Anterior cingulate cortex (tissue), 58 donors: ENCODE measurements at places on chromosomes 2 and 18.

DNA sequence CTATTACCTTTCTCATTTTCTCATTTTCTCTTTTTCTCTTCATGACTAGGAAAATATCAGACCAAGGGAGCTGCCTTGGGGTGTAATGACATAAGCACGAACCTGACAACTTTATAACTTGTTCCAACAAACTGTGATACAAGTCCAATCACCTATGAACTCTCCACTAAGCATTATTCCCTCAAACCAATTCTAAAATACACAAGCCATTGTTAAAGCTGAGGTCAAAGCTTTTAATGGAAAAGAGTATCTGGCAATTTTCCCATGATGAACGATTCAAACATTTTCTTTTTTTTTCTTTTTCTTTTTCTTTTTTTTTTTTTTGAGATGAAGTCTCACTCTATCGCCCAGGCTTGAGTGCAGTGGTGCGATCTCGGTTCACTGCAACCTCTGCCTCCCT, 48.4 kb upstream of the NARS1 start:
- DNase-seq: no peak

DNA sequence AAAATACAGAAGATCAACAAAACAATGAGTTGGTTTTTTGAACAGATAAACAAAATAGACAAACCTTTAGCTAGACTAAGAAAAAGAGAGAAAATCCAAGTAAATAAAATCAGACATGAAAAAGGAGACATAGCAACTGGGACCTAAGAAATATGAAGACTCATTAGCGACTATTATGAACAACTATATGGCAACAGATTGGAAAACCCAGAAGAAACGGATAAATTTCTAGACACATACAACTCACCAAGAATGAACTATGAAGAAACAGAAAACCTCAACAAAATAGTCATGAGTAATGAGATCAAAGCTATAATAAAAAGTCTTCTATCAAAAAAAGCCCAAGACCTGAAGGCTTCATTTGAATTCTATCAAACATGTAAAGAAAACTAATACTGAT, 59.3 kb downstream of the EPB41L3 start:
- no peak for DNase-seq

DNA sequence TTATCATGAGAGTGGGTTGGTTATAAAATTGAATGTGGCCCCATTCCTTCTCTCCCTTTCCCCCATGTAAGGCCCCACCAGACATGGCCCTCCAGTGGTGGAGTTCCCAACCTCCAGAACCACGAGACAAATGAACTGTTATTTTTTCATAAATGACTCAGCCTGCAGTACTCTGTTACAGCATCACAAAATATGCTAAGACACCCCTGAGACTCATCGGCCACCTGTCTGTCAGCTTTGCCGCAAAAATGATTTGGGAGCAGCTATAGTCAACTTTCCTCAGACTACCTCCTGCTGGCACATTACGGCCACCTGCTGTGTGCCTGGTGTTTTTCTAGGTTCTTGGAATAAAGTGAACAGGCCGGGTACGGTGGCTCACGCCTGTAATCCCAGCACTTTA, 21.4 kb upstream of the C1QL2 start:
- DNase-seq: no peak

GRCh38 chr2:147646818-147647468, 197.9 kb upstream of the ACVR2A start:
- DNase-seq: no peak

GRCh38 chr18:72995558-72995957, 127.8 kb upstream of the NETO1 start:
- no peak for DNase-seq

- no peak for DNase-seq
Measured at GRCh38 chr2:67456428-67456827, 59.3 kb downstream of the ETAA1 start.
